Sigmoid colon (tissue), 7 donors: ENCODE measurements at places on chromosomes 11 and 22.

DNA sequence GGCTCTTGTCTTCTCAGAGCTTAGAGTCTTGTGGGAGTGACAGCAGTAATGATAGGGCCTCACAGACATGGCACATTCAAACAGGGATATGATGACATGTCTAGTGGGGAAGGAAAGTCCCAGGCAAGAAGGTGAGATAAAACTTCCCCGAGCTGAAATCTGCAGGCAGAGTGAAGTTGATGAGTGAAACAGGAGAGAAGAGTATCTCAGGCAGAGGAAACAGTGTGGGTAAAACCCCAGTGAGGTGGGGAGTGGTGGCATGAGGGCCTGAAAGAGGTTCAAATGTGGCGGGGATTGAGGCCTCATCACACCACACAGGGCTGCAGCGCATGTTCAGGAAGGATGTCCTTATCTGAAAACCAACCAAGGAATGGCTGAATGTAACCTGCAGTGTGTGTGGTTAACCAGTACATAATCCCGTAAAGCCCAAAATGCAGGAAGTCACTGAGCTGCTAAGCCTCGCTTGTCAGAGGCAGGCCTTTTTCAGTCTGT lies 153.8 kb upstream of the E2F8 start:
- no peaks in the 10 kb centered on the region for H3K4me1 ChIP-seq
- no peaks in the 10 kb centered on the region for H3K36me3 ChIP-seq
- H3K27ac ChIP-seq = no peak overlapping the region
- H3K27me3 ChIP-seq = no peaks in the 10 kb centered on the region

DNA sequence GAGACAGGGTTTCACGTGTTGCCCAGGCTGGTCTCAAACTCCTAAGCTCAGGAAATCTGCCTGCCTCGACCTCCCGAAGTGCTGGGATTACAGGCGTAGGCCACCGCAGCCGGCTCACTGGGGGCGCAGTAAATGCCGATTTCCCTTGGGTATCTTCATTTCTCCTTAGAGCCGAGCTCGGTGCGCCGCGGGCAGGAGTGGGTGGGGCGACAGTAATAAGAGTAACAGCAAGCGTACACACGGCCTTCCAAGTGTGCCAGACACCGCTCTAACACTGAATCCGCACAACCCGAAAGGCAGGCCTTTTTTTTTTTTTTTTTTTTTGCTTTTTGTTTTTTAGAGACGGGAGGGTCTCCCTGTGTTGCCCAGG lies 500 bp upstream of the ADSL start:
- peaks cover 11% of the 10 kb centered on the region for H3K36me3 ChIP-seq
- H3K27ac ChIP-seq = peak overlapping the region; percentile 90
- no peaks in the 10 kb centered on the region for H3K4me1 ChIP-seq
- H3K27me3 ChIP-seq = no peaks in the 10 kb centered on the region
- peak overlapping the region; percentile 73 for H3K4me3 ChIP-seq

GRCh38 chr11:68266121-68266891 lies 5.5 kb downstream of the C11orf24 start:
- H3K36me3 ChIP-seq = peaks cover 42% of the 10 kb centered on the region
- DNase-seq = no peak

GRCh38 chr11:15258433-15259165 lies 143.9 kb downstream of the INSC start:
- H3K4me1 ChIP-seq = no peaks in the 10 kb centered on the region
- no peak overlapping the region for H3K4me3 ChIP-seq
- no peak overlapping the region for H3K27ac ChIP-seq
- H3K36me3 ChIP-seq = no peaks in the 10 kb centered on the region
- H3K27me3 ChIP-seq = no peaks in the 10 kb centered on the region
- DNase-seq = no peak

- no peaks in the 10 kb centered on the region for H3K36me3 ChIP-seq
- no peak overlapping the region for H3K27ac ChIP-seq
- DNase-seq = no peak
- H3K4me1 ChIP-seq = no peaks in the 10 kb centered on the region
Measured at GRCh38 chr22:39941601-39942000, 18.6 kb upstream of the TMA7B start.

DNA sequence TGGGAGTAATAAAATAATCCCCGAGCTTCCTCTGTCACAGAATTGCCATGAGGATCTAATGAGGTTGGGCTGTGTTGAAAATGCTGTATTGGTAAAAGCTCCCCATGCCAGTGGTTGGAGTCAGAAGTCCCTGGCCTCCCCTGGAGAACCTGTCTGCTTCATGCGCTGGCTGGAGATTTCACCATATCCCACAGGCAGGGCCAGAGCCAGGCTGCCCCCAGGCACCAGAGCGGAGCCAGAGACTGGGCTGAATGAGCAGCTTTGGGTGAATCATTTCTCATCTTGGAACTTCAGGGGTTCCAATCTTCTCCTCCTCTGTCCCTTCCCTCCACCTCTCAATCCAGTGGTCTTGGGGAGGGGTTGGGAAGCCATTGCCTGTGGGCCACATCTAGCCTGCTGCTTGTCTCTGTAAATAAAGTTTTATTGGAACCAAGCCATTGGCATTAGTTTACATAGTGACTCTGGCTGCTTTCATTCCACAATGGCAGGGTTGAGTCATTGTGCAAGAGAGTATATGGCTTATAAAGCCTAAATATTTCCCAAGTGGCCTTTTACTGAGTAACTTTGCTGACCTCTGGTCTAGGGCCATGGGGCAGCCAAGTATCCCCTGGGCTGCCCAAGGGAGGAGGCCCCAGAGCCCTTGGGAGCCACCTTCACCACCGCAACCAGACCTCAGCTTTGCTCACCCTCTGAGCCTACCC lies 35.2 kb downstream of the LRRC10B start:
- H3K4me3 ChIP-seq = no peak overlapping the region
- H3K36me3 ChIP-seq = no peaks in the 10 kb centered on the region
- DNase-seq = no peak
- H3K27ac ChIP-seq = no peak overlapping the region
- no peaks in the 10 kb centered on the region for H3K4me1 ChIP-seq
- H3K27me3 ChIP-seq = peaks cover 44% of the 10 kb centered on the region

GRCh38 chr11:16191868-16192240 lies 164.5 kb downstream of the SOX6 start:
- no peaks in the 10 kb centered on the region for H3K36me3 ChIP-seq
- H3K4me3 ChIP-seq = no peak overlapping the region
- DNase-seq = no peak
- H3K4me1 ChIP-seq = no peaks in the 10 kb centered on the region

DNA sequence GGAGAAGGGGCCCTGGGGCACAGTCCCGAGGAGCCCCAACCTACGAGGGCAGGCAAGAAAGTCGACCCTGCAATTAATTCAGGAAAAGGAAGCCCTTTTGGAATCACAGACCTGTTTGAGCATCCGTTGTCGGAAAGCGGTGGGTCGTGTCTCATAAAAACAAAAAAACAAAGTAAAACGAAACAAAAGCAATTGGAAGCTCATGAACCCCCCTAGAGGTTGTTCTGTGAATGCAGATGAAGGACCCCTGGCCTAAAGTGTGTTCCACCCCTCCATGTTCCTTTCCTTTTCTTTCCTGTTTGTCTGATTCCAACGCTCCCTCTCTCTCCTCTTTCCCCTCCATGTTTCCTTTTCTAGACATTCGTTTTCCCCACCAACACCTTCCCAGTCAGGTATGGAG lies 203.7 kb downstream of the GRIK4 start:
- peaks cover 17% of the 10 kb centered on the region for H3K4me1 ChIP-seq
- no peak overlapping the region for H3K4me3 ChIP-seq
- no peak overlapping the region for H3K27ac ChIP-seq
- no peak for DNase-seq
- no peaks in the 10 kb centered on the region for H3K36me3 ChIP-seq

DNA sequence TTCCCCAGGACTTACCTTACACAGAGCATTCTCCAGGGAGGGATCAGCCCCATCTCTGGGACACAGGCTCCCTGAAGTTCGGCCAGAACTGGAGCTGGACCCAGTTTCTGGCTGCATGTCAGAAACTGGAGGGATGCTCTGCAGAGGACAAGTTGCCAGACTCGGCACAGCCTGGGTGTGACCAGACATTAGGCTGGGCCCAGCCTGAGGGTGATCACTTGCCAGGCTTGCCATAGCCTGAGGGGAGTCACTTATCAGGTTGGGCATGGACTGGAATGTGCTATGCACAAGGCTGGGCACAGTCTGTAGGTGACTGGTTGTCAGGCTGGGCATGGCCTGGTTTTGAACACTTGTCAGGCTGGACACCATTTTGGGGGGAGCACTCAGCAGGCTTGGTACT lies 30.7 kb upstream of the STK33 start:
- H3K27ac ChIP-seq = no peak overlapping the region
- no peaks in the 10 kb centered on the region for H3K4me1 ChIP-seq
- H3K4me3 ChIP-seq = no peak overlapping the region
- H3K27me3 ChIP-seq = no peaks in the 10 kb centered on the region
- no peak for DNase-seq

DNA sequence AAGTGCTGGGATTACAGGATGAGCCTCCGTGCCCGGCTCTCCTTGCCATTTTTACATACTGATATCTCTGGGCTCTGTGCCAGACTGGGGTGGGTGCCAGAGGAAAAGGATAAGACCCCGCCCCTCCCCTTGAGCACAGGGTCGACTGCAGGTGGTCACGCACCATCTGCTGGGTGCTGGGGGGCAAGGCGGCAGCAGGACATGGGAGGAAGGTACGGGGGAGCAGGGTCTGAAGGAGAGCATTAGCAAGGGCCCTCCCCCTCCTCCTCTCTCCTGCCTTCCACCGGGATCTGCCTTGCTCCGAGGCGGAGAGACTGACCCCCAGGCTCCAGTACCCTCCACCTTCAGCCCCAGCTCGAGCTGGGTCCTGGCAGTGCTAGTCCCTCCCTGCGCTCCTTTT lies 9.7 kb upstream of the PGA3 start:
- no peaks in the 10 kb centered on the region for H3K4me1 ChIP-seq
- no peaks in the 10 kb centered on the region for H3K27me3 ChIP-seq
- no peaks in the 10 kb centered on the region for H3K36me3 ChIP-seq
- H3K27ac ChIP-seq = no peak overlapping the region
- no peak overlapping the region for H3K4me3 ChIP-seq

- H3K27me3 ChIP-seq = no peaks in the 10 kb centered on the region
- no peaks in the 10 kb centered on the region for H3K36me3 ChIP-seq
- H3K27ac ChIP-seq = no peak overlapping the region
Measured at GRCh38 chr11:118662401-118663271, 16.8 kb downstream of the TREH start.

- no peaks in the 10 kb centered on the region for H3K27me3 ChIP-seq
- H3K4me3 ChIP-seq = no peak overlapping the region
- no peak for DNase-seq
- H3K36me3 ChIP-seq = no peaks in the 10 kb centered on the region
Measured at GRCh38 chr11:118102721-118103261, 16.0 kb upstream of the SMIM35 start.

GRCh38 chr11:17479284-17480214 lies 2.9 kb upstream of the ABCC8 start:
- H3K27ac ChIP-seq = no peak overlapping the region
- DNase-seq = no peak
- H3K4me3 ChIP-seq = no peak overlapping the region
- no peaks in the 10 kb centered on the region for H3K36me3 ChIP-seq
- peaks cover 19% of the 10 kb centered on the region for H3K27me3 ChIP-seq

DNA sequence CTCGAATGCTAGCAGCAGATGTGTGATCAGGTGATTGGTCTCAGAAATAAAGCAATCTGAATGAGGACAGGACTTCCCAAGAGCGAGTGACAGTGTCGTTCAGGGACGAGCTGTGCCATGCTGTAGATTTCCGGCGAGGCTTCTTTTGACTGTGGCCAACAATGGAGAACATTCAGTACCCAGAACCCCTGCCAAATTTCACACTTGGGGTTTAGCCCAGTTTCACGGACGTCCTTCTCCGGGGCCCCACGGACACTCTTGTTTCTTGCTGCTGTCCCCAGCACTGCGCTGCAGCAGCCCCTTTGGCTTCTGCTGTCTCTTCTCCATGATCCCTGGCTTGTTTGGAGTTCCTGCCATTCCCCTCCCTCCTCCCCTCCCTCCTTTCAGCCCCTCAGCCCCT lies 115.1 kb upstream of the GRAMD1B start:
- H3K36me3 ChIP-seq = no peaks in the 10 kb centered on the region
- no peak overlapping the region for H3K4me3 ChIP-seq
- DNase-seq = no peak

DNA sequence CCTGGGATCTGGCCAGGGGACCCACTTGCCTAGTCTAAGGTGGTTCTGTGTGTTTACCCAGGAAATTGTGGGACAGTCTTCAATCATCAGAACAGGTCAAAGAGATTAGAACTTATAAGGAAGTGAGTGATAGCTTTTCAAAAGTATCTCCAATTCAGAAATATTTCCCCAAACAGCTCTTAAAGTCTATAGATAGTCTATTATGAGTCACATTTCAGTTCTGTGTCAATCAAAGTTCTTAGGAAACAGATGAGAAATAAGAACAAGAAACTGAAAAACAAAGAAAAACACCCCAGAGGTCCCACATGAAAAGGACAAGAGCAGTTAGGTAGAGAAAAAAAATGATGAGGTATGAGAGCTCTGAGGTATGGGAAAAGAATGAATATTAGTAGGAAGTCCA lies 381.4 kb upstream of the MPPED2 start:
- no peak overlapping the region for H3K4me3 ChIP-seq
- no peaks in the 10 kb centered on the region for H3K27me3 ChIP-seq
- no peak for DNase-seq
- H3K4me1 ChIP-seq = no peaks in the 10 kb centered on the region
- no peak overlapping the region for H3K27ac ChIP-seq

DNA sequence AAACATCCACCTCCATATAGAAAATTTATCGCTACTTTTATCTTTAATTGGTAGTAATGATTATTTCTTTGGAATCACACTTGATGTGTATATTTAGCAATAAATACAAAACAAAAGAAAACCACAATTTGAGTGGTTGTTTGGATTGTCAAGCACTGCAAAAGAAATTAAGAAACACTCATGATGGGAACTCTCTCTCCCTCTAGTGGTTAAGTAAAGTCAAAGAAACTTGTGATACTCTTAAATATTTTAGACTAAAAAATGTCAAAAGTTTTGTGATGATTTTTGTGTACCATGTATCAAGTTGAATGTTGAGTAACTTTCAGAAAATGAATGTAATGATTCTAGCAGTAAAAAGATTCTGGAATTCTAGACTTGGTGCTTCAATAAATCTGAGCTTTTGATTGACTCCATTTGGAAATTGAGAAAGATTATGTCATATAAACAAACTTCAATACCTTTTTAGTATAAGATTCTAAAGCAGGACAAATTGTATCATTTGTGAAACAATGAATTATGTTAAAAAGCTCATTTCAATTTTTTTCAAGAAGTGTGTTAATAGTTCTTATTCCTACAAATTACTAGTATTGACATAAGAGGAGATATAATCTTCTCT lies 20.8 kb downstream of the MUC15 start:
- DNase-seq = no peak
- H3K36me3 ChIP-seq = no peaks in the 10 kb centered on the region
- H3K4me3 ChIP-seq = no peak overlapping the region
- H3K27me3 ChIP-seq = no peaks in the 10 kb centered on the region
- no peaks in the 10 kb centered on the region for H3K4me1 ChIP-seq

DNA sequence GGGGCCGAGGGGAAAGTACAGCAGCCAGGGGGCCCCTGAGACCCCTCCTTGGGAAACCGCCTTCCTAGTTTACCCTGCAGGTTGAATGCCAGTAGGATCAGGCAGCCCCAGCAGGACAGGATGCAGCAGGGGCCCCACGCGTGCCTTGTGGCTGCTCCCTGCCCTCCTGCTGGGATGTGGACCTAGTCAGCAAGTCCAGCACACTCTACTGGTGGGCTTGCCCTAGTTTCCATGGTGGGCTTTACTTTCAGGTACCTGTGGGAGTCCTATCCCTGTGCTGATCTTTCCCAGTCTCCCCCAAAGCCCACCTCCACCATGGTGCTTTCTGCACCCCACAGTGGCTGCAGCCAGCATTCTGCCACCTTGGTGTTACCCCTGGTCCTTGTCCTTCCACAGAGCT lies 22.2 kb downstream of the SHISA8 start:
- H3K27ac ChIP-seq = no peak overlapping the region
- H3K4me1 ChIP-seq = no peaks in the 10 kb centered on the region
- no peak overlapping the region for H3K4me3 ChIP-seq
